NCI-H1930 (cell line): ENCODE measurements at places on chromosomes 16 and 17.

GRCh38 chr17:39702901-39703893, 3.3 kb downstream of the ERBB2 start:
- no peak for DNase-seq

DNA sequence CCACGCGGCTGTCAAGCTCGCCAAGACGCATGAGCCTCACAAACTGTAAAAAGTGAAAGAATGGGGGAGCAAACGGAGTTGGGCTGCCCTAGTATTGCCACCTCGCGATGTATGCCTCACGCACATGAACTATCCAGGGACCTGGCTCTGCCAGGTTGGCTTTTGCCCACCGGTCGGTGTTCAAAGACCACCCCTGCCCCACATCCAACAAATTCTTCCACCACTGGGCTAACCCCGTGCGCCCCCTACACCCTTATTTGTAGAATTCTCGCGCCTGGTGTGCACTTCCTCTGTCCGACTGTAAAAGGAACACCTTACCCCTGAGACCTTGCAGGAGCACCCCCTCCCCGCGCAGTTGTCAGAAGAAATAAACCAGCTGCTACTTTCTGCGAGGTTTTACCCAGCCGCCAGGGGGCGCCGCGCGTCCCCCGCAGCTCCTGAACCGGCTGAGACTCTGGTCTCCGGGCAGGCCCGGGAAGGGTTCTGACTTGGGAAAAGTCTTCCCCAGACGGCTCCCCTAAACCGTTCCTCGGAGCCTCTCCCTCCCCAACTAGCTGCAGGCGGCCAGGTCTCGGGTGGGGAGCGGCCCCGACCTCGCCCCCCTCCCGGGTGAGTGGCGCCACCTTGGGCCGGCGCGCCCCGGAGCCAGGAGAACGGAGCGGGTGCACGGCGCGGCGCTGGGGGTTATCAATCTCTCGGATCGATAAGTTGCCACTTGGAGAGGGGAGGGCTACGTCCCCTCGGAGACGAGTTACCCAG, 1.7 kb upstream of the ZNF423 start:
- no peak for DNase-seq

DNA sequence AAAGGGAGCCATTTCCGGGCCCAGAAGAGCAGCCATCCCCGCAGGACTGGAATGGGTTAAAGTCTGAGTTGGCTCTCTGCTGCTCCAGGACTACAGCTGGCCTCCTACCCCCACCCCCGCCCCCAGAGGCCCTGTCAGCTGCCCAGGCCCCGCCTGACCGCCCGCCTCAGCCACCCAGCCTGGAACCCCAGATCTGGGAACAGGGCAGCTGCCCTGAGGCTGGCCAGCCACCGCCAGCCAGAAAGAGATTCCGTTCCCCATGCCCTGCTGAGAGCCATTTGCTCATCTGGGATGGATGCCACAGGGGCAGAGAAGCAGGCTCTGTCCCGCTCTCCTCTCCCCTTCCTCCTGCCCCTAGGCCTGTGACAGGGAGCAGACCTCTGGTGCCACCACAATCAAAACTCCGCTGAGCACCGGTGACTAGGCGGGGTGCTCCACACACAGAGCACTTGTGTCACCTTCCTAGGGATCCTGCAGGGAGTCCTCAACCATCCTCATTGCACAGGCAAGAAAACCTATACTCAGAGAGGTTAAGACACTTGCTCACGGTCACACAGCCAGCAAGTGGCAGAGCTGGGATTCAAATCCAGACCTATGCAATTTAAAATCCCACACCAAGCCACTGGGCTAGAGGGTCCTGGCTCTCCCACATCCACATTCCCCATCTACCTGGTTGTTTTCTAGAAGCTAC, 44.1 kb downstream of the ZNF423 start:
- no peak for DNase-seq

DNA sequence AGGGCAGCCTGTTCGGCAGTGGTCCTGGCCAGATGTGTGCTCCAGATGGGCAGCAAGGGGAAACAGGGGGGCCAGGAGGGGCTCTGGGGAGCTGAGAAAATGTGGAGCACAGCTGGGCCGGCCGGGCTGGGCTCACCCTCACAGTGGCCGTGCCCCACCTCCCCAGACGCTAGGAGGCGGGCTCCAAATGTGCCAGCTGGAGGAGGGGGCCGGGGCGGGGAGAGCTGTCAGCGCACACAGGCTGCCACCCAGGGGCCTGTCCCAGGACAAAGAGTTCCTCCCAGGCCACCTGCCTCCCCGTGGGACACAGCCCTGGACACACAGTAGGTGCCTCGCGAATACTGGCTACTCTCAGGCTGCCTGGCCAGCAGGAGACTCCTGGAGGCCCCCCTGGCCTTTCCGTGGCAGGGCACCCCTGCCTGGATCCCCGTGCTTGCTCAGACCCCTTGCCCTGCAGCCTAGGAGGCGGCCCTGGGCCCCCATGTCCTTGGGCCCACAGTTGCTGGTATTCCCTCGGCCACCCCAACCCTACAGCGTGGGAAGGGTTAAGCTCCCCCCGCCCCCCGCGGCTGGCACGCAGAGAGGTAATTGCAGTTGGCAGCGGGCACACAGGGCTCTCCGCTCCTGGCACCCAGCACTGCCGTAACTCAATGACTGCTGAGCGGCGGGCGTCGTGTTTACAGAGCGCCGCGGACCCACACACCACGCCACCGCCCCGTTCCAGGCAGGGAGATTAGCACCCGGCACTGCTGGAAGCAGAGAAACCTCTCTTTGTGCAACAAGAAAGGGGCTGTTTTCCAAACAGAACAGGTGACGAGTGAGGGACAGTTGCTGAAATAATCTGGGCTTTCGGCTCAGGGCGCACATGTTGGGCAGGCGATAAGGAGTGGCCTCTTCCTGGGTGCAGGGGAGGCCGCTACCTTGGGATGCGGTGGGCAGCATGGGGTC, 32.2 kb downstream of the BAHCC1 start:
- DNase-seq = no peak

DNA sequence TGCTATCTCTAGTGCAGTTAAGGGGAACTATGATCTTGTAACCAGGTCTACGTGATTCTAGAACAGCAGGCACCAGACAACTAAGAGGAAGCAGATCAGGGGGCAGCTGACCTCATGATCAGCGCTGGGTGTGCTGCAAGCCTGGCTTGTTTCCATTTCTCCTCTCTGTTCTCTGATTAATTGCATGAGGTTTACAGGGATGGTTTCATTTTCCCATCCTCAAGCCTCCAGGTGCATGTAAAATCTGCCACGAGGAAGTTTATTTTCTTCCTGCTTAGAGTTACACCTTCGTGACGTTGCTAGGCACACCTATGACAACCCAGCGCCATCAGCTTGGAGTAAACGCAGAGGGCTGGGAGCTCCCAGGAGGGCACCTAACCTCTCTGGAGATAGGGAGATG, 4.3 kb upstream of the NUPR1 start:
- no peak for DNase-seq

DNA sequence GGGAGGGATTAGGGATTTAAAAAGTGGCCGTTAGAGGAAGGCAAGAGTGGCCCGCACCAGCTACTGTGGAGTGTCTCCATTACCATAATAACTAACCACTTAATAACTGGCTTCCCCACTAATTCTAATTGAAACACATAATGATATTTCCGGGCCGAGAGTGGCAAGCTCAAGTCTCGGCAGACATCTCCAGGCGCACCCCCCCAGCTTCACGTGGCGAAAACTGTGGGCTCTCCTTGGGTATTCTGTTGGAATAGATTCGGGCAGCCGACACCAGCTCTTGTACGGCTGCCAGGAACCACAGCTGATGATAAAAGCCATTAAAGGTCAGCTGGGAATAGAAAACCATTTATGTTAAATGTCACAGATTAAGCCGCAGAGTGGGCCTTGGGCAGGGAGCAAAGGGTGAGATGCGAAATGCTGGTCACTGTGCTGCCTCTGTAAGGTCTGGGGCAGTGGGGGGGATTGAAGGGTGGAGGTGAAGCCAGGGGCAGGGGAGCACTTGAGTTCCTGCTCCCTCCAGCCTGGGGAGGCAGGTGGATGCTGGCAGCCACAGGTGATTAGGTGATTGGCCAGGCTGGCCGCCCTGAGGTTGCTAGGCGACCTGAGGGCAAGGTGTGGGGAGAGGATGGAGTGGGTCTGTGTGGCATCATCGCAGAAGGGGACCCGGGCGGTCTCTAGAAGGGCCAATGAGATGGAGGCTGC, 115.6 kb upstream of the SDK2 start:
- no peak for DNase-seq

DNA sequence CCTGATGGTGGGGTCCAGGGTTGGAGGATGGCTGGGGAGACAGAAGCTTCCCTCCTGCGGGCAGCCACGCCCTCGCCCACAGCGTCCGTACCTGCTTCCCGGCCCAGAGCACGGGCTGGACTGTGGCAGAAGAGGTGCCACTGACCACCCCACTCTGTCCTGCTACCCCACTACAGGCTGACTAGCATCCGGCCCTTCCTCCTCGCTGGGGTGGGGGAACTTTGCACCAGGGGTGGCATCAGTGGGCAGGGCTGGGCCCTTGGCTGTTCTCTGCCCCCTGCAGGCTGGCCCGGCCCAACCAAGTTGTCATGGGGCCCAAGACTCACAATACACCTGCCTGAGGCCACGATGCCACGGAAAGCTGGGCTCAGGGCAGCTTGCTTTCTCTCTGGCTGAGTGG, 73.0 kb downstream of the KLHDC4 start:
- DNase-seq = no peak

DNA sequence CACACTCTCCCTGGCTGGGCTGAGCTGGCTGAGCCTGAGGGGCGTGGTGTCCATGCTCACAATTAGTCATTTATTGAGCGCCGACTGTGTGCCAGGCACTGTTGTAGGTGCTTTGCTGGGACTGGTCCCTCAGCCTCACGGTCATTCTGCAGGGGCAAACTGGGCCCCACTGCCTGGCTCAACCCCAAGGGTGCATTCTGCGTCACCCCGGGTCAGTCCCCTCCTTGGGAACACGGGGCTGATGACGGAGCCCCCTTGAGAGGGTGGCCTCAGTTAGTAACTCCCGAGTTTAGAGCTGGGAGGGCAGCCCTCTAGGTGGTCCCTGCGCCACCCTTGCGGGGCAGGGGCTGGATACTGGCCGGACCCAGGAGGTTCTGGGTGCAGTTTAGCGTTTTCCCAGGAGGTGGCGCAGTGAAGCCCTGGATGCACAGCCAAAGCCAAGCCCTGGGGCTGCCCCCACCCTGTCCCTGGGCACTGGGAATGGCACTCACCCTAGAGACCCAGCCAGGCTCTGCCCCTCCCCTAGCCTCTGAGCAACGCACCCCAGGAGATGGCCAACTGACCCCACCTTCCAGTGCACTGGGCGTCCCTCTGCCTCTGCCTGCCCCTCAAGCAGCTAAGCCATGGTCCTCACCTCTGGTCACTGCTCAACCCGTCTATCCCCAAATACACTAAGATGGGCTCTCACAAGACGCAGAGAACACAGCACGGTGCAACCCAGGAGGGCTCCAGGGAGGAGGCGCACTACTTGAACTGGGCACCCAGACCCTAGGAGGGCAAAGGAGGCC, 243.2 kb upstream of the GSE1 start:
- DNase-seq = peak; percentile 17

GRCh38 chr16:86798247-86799041, 220.1 kb downstream of the FOXL1 start:
- DNase-seq = no peak

- DNase-seq = no peak
These were observed 142.9 kb upstream of the MON1B start for GRCh38 chr16:77048085-77048484.

GRCh38 chr17:76531486-76532038, 5.9 kb downstream of the CYGB start:
- no peak for DNase-seq

DNA sequence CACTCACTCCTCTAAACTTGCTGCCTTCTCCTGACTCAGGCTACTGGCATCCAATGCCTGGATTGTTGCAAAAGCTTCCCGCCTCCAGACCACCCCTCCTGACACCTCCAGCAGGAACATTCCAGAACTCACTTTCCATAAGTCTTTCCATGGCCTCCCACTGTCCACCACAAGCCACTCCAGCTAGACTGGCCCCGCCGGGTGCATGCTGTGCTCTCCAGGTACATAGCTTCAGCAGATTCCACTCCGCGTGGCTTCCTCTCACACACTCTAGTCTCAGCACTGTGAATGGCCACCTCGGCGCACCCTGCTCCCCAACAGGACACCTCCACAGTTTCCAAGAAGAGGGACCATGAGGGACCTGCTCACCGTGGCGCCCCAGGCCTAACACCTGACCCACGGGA, 25.9 kb upstream of the FAAP100 start:
- no peak for DNase-seq

- peak; percentile 47 for DNase-seq
These were observed at the start of gene MYO1D for GRCh38 chr17:32876417-32877163. Gene MYO1D, minus strand, starts transcription at chr17:32877124. Its CDS starts 252 bp downstream, at chr17:32876872.

GRCh38 chr16:50308237-50308965, 42.0 kb downstream of the ADCY7 start:
- no peak for DNase-seq

DNA sequence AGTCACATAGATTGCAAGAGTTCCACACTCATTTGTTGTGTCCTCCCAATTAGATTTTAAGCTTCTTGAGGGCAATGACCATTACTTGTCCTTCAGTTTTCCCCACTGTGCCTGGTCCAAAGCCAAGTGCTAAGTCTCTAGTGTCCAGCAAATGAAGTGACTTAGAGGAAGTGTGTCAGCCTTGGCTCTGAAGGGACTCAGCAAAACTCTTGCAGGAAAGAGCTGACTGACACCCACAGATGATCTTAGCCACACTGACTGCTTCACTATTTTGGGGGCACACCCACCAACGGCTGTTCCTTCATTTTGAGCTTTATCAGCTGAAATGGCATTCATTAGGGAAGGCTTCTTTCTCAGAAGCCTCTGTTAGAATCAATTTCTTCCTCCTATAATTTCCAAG, 358.1 kb downstream of the UTP18 start:
- DNase-seq = no peak

GRCh38 chr17:82658796-82659452, 10.7 kb upstream of the WDR45B start:
- DNase-seq = no peak

DNA sequence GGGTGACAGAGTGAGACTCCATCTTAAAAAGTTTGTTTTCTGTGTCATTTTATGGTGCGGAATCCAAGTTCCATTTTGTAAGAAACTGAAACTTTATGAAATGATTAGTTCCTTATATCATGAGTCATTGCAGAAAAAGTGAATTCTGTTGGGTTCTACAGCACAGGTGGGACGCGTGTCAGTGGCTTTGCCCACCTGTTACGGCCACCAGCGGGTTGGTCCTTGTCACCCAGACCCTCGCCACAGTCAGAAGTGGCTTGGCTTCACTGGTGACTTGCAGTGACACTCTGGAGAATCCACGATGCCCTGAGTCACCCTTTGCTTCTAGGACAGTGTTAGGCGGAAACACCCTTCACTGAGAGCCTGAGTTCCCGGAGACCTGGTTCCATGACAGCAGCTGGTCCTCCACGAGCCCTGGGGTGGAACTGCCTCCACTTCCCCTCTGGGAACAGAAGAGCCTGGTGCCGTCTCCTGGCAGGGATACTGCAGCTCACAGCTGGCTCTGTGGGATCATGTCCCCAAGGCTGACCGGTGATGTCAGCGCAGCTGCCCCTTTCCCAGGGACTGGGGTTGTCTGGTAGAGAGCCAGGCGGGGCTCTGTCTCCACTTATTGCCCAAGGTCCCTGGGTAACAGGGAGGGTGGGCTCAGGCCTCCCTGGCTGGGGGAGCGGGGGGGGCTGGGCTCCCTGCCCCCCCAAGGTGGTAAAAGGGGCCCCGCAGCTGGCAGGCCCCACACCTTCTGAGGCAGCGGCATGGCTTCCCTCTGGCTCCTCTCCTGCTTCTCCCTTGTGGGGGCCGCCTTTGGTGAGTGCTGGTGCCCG, at the start of gene CTRB1:
Gene CTRB1, plus strand, starts transcription at position 733 of the 821 bp plus-strand sequence. Its CDS starts 20 bp downstream, at position 753.
- no peak for DNase-seq
